ENCODE measurements at places on chromosomes 4 and X.

DNA sequence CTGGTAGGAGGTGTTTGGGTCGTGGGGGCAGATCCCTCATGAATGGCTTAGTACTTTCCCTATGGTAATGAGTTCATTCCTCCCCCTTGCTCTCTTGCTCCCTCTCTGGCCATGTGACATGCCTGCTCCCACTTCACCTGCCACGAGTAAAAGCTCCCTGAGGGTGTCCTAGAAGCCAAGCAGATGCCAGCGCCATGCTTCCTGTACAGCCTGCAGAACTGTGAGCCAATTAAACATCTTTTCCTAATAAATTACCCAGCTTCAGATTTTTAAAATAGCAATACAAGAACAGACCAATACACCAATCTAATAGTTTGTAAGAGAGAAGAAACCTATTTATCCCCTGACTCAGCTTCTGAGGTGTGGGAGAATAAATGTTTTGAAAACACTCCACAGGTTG is 60.5 kb downstream of the FGFBP1 start:
- DNase-seq, result no peak

GRCh38 chr4:170307182-170307581 is 217.4 kb upstream of the AADAT start:
- no peak for DNase-seq

DNA sequence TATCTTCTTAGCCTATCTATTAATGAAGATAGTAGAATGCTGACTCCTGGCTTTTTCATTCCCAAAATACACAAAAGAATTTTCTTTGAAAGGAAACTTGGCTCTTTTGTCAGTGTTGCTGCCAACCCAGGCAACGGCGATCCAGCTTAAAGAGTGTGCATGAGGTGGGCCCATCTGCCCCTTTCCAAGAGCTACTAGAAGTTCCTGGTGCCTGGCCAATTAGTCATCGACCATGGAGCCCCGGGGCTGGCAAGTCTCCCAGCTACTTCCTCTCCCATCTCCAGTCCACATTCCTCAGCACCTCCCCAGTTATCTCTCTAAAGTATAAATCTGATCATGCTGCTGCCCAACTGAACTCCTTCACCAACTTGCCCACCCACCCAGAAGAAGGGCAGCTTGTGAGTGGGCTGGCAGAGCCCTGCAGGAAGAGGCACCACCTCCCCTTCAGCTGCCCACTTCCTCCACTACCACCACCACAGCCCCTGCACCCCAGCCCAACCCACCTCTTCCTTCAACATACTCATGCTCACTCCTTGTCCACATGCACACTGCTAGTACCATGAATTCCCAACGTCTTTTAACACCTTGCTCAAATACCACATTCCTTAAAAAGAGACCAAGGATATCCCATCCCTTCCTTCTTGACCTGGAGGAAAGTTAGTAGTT is 158.2 kb upstream of the MAP3K15 start:
- no peak for DNase-seq

DNA sequence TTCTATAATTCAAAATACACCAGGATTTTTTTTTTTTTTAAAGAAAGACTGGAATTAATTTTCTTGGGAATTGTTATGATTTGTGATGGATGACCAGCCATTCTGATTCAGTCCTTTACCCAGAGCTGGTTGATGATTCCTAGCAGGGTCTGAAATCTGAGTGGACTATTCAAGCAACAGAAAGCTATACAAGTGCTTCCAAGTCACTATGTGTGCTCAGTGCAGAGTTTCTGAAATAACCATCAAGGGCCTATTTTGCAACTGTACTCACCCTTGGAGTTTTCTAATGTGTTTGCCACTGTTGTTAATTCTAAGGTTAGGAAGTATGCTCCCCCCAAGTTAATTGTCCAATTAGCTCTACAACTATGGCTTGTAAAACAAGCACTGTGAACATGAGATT is 137.7 kb upstream of the RAPGEF2 start:
- DNase-seq, result no peak

- no peak for DNase-seq
Measured at GRCh38 chr4:153661908-153662307, 22.2 kb upstream of the TLR2 start.

DNA sequence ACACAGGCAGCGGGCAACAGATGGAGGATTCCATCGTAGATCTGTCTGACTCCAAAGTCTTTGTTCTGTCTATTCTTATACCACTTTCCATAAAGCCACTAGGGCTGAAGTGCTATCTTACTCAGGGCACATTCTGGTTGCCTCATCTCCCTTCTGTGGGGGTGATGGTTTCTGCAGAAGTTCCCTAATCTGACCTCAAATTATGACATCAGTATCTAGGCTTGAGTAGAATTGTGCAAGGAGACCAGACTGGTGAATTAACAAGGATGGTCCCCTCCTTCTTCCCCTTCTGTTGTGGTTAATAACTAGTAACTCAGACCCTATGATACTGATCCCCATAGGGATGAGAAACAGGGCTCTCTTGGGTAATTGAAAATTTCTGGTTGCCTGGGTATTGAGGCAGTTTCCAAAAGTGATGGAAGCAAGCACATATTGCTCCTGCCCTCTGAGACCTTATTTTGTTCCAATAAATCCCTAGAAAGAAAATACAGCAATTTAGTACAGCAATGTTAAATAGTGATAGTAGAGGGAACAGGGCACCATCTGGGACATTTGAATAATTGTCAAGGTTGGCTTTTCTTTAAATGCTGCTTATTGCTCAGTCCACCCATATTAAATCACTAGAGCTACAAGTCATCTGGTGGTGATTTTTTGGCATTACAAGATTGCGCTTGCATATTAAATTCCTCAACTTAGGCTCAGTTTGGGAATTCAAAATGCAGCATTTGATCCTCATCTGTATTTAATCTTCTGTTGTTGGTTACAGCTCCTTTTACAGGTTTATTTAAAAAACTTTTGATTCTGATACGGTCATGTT is 57.3 kb upstream of the AP1S2 start:
- DNase-seq, result no peak

All from stimulated activated CD8-positive, alpha-beta memory T cell treated with anti-CD3 and anti-CD28 coated beads, Interleukin-2, amount 100 ng/mL, for 48 hours (primary cell).